ENCODE measurements at places on chromosomes 2 and 18. TPM values are rescaled to one million over a fixed set of nuclear protein-coding genes. Genes with fewer than 3 reads are reported as not detected.

Gene CFAP65
- total RNA-seq, result not detected

DNA sequence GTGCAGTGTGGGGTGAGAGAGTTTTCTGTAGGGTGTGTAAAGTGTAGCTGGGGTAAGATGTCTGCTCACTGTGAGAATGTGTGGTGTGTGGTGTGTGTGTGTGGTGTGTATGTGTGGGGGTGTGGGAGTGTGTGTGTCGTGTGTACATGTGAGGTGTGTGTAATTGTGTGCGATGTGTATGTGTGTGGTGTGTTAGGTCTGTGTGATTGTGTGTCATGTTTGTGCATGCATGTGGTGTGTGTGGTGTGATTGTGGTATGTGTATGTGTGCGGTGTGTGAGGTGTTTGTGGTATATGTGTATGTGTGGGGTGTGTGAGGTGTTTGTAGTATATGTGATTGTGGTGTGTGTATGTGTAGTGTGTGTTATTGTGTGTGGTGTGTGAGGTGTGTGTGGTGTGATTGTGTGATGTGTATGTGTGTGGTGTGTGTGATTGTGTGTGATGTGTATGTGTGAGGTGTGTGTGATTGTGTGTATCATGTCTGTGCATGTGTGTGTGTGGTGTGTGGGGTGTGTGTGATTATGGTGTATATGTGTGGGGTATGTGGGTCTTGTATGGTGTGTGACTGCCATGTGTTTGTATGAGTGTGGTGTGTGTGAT is 241.7 kb upstream of the HDAC4 start:
- DNase-seq, result no peak

DNA sequence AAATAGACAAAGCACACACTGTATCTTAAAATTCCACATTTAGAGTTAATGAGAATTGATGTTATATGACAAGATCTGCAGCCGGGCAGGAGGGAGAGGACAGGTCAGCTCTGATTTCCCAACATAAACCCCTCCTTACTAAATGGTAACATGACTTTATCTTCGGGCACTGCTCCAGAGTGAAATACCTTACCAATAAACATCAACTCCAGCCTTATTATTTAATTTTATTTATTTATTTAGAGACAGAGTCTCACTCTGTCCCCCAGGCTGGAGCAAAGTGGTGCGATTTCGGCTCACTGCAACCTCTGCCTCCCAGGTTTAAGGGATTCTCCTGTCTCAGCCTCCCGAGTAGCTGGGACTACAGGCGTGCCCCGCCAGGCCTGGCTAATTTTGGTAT is 1.7 kb downstream of the CYB5A start:
- no peak for DNase-seq

DNA sequence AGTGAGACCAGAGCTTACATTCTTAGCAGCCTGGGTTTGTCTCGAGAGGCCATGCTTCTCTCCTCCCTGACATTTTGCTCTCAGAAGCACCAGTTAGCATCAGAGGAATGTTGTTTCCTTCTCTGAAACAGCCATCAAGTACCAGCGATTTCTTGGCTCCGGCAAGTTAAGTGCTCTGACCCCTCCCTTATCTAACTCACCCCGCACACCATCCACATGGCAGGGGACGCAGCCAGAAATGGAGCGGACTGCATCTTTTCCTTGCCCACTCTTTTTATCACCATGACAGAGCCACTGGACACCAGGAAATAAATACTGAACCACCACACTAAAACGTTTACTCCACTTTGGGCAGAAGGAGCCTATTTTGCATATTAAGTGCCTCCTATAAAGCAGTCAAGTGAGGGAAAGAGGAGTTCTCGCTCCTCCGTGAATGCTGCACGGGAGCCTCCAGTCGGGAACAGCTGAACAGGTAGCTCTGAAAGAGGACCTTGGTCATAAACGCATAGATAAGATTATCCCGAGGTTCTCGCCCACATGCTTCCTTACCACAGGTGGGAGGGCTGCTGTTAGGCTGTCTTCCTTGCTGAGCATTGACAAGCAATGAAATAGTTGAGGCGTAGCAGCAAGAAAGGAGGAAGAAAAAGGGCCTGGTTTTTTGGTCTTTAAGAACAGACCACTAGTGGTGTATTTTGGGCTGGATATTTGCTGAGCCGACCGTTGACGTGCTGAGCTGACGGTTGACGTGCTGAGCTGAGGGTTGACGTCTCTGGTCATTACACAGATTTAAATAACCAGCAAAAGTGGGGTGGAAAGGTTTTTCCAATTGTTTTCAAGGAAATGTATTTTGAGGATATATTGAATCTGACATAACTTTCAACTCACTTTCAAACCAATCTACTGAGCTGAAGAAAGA is 71.4 kb upstream of the ITGB6 start:
- DNase-seq, result no peak

Gene MOGAT1
- total RNA-seq, result not detected

DNA sequence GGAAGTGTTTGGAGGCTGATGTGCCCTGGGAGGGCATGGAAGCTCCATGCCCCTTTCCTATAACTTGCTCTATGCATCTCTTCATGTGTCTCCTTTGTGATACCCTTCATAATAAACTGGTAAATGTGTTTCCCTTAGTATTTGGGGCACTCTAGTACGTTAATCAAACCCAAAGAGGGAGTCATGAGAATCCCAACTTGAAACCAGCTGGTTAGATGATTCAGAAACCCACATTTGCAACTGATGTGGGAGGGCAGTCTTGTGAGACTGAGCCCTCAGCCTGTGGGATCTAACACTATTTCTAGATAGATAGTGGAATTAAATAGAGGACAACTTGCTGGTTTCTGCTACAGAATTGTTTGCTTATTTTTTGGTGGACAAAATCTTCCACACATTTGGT is 20.3 kb downstream of the ANKRD30B start:
- no peak for DNase-seq

Gene REL
- total RNA-seq, result 62.4 TPM

Gene DES
- total RNA-seq, result 0.39 TPM

Gene GPBAR1
- total RNA-seq, result 0.58 TPM

DNA sequence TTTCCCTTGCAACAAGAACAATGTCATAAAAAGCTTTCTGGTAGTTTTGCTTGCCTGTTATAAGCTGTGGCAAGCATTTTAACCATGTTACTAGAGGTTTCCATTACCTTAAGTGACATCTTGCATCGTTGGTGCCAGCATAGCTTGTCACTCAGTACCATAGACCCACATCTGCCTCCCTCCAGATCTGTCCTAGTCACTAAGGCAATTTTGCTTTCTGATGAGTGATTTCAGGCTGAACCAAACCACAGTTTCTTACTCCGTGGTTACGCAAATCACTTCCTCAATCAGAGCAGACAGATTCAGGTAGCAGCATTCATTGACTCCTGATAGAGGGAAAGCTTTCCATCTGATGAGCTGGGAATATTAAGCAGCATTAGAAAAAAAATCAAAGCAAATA is 1057.5 kb upstream of the FAM98A start:
- DNase-seq, result no peak

DNA sequence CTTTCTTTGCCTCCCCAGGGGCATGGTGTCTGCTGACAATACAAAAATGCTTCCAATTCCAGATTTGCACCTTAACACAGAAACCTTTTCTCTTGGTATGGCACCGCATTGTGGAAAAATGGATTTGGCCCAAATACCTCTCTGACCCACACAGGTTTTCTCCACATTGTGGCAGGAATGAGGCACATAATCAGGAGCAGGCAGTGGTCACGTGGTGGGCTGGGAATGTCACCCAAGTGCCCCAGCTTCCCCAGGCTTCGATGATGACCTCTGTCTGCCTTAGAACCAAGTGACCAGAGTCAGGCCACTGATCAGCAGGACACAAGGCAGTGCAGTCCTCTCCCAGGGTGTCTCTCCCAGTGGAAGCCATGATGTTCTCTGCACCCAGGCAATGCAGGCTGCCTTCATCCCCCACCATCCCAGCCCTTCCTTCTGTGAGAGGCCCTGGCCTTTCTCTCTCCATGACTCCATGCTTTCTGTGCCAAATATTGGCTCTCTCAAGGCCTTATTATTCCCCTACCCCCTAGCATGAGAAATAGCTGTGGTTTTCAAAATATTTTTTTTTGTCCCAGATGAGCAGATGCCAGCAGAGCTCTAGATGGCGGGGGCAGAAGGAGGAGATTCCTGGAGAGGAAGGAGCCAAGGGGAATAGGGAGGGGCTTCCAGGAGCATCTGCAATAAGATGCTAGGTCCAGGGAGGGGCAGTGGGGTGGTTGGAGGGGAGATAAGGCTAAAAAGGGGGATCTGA is 198.9 kb downstream of the ACKR3 start:
- DNase-seq, result no peak

GRCh38 chr2:53768242-53768542 is 588 bp downstream of the CHAC2 start:
- no peak for DNase-seq

DNA sequence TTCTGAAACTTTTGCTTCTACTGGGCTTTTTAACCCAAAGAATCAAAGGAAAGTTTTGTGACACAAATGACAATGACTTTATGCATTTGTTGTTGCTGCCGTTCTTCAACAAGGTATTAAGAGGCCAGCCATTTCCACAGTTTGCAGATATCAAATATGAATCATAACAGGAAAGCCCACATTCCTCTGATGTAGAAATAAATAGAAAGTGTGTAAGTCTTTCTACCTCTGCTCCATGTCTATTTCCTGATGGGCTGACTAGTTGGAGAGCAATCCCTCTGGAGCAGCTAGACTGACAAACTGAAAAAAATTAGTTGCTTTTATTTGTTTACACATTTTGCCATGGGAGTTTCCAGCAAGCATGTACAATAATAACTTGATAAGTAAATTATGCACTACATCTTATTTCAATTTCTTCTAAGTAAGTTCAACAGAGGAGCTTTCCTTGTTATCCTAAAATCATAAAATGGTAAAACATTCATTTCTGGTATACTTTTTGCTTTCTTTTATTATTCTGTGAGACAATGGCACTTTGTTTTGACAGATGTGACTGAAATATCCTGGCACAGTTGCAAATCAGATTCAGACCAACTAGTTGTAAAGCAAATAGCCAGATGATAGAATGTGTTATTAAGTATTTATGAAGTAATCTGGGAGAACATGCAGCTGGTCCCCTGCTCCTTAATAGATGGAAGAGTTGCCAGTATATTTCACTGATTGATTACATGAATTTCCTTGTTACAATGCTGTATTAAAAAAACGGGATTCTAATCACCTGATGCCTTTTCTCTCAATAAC is 266.7 kb downstream of the METTL4 start:
- no peak for DNase-seq

Gene FASTKD2
- 44.1 TPM for total RNA-seq

DNA sequence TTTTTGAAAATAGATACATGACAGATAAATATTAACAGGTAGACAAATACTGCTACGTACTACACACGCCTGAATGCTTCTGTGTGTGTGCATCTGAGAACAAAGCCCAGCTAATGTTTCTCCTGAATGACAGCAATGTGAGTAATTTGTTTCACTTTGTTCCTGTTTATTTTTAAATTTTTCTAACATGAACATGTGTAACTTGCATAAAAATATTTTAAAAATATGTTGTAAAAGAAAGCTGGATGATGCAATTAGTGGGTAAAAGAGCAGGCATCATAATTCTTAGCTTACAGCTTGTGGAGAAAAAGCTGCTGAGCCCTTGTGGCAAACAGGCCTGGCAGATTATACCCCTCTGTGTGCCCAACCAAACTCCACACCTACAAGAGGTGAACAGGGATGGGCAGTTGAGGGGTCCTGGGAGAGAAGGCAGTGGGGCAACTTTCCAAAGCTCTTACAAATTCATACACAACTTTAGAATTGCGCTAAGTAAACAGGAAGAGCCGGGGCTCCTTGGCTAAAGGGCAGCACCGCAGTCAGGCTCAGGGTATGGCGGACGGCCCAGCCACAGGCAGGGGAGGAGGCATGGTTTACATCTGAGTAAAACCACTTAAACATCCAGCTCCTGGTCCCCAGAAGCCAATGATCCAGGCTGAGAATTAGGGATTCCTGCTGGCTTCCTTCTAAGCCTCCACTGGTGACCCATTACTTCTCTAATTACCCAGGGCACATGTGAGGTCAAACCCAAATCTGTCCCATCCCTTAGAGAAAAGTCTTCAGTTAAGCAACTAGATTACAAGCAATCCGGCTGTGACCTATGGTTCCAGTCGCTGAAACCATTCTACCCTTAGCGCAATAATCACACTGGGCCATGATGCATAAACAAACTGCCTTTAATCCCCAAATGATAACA is 14.0 kb downstream of the PXDN start:
- no peak for DNase-seq

DNA sequence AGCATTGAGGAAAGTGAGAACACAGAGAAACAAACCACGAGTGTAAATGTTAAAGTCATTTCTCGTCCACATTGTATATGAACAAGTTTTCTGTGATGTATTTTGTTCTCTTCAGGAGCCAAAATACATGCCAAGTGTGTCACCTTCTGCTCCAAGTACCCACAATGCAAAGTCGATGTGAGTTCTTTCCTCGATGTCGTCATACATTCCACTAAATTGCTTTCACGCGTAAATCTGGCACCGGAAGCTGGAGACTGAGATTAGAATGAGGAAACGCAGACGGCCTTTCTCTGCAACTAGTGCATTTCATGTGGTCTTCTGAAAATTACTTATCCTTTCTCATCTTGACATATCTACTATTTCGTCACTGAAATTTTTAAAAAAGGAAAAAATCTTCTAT is 118.5 kb upstream of the SALL3 start:
- DNase-seq, result no peak

GRCh38 chr2:54588244-54588899 is 132.2 kb downstream of the SPTBN1 start:
- no peak for DNase-seq

DNA sequence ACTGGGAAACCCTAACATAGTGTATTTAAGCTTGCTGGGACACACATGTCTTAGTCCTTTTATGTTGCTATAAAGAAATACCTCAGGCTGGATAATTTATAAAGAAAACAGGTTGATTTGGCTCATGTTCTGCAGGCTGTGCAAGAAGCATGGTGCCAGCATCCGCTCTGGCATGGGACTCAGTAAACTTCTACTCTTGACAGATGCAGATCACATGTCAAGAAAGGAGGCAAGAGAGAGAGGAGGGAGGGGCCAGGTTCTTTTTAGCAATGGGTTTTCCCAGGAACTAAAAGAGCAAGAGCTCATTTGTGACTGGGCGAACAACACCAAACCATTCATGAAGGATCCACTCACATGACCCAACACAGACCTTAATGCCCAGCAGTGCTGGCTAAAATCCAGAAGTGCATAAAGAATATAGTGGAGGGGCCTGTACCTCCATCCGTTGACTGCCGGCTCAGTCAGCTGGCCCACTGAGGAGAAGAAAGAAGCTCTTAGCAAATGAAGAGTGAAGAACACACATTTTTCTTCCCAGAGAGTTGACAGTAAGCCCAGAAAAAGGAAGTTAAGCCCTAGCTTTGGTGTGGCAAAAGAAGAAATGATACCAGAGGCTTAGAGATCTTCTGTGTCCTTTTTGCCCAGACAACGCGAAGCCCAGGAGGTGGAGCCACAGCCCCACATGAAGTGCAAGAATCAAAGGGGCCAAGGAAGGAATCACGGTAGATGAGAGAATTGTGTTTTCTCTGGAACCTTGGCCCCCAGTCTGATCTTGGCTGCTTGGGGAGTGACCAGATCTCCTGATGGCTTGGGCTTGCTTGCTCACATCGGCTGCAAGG is 183.5 kb upstream of the FAM98A start:
- DNase-seq, result no peak
